CD4-positive, CD25-positive, alpha-beta regulatory T cell (primary cell): ENCODE measurements at places on chromosomes 2 and 18.

- H3K36me3 ChIP-seq, result peaks cover 3% of the 10 kb centered on the region
- H3K4me3 ChIP-seq, result peak overlapping the region; percentile 98
- peaks cover 55% of the 10 kb centered on the region for H3K4me1 ChIP-seq
Measured at GRCh38 chr2:54560146-54560881, 104.2 kb downstream of the SPTBN1 start.

- H3K36me3 ChIP-seq, result no peaks in the 10 kb centered on the region
- H3K27me3 ChIP-seq, result no peaks in the 10 kb centered on the region
- H3K4me1 ChIP-seq, result no peaks in the 10 kb centered on the region
- no peak overlapping the region for H3K4me3 ChIP-seq
- no peak overlapping the region for H3K27ac ChIP-seq
Measured at GRCh38 chr2:118706371-118706770, 141.1 kb downstream of the EN1 start.

DNA sequence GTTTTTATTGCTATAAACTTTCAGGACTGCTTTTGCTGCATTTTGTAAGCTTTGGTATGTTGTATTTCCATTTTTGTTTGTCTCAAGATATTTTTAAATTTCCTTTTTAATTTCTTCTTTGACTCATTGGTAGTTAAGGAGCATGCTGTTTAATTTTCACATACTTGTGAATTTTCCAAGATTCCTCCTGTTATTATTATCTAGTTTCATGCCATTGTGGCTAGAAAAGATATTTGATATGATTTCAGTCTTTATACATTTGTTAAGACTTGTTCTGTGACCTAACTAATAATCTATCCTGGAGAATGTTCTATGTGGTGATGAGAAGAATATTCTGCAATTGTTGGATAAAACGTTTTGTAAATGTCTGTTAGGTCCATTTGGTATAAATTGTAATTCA is 62.1 kb downstream of the NUP35 start:
- no peaks in the 10 kb centered on the region for H3K4me1 ChIP-seq
- no peaks in the 10 kb centered on the region for H3K27me3 ChIP-seq
- H3K4me3 ChIP-seq, result no peak overlapping the region
- H3K27ac ChIP-seq, result no peak overlapping the region
- peaks cover 47% of the 10 kb centered on the region for H3K36me3 ChIP-seq

DNA sequence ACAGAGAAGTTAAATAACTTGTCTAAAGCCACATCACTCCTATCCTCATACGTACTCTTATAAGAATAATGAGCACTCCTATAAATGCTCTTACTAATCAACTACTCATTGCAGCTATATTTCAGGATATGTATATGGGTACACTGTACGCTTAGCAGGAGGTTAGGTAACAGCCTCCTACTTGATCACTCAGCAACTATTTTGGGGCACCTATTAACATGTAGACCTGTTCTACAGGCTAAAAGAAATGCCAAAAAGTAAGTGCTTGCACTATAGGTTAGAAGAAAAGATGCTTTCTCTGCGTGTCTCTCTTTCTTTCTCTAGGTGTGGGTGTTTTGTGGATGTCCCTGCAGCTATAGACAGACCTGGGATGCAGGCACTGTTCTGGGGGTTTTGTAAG is 83.1 kb downstream of the TMEM182 start:
- H3K4me3 ChIP-seq, result no peak overlapping the region
- H3K27ac ChIP-seq, result no peak overlapping the region
- H3K36me3 ChIP-seq, result no peaks in the 10 kb centered on the region

DNA sequence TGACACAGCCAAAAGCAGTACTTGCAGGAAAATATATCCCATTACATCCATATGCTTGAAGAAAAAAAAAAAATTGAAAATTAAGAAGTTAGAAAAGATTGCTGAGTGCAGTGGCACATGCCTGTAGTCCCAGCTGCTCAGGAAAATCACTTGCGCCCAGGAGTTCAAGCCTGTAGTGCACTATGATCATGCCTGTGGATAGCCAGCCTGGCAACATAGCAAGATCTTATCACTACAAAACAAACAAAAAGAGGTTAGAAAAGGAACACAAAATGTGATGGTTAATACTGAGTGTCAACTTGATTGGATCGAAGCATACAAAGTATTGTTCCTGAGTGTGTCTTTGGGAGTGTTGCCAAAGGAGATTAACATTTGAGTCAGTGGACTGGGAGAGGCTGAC is 361.9 kb downstream of the NYAP2 start:
- no peaks in the 10 kb centered on the region for H3K27me3 ChIP-seq
- DNase-seq, result no peak
- no peak overlapping the region for H3K4me3 ChIP-seq
- H3K36me3 ChIP-seq, result no peaks in the 10 kb centered on the region
- H3K4me1 ChIP-seq, result no peaks in the 10 kb centered on the region

DNA sequence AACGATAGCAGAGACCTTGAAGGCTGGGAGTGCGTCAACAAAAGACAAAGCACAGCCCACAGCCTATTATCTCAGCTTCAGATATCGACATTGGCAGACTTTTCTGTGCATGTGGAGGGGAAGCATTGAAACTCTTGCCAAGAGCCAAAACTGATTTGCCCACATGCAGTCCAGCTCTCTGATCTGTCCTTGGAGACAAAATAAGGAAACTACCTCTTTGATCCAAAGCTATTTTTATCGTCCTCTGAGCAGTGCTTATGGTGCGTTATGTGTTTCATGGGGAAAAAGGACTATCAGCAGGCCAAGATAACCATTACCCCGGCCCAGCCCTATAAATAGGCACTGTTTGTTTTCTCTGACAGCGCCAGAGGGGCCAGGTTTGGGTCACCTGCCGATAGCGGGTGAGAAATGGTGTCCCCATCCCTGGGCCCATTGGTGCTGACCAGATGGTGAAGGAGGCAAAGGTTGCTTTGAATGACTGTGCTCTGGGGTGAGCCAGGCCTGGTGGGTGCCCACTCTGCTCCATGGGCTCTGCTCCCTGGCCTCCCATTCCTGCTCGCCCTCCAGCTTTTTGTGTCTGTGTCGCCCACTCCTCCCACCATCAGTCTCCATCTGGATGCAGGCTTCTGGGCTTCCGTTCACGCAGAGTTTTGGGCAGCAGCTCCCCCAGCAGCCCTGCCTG is 176.1 kb upstream of the HS6ST1 start:
- H3K4me3 ChIP-seq, result no peak overlapping the region
- no peak for DNase-seq
- H3K27ac ChIP-seq, result no peak overlapping the region
- H3K36me3 ChIP-seq, result no peaks in the 10 kb centered on the region
- no peaks in the 10 kb centered on the region for H3K4me1 ChIP-seq

GRCh38 chr2:102737431-102737830 is 24.4 kb upstream of the TMEM182 start:
- peak overlapping the region; percentile 64 for H3K27ac ChIP-seq
- no peaks in the 10 kb centered on the region for H3K27me3 ChIP-seq
- DNase-seq, result no peak
- peaks cover 2% of the 10 kb centered on the region for H3K36me3 ChIP-seq

DNA sequence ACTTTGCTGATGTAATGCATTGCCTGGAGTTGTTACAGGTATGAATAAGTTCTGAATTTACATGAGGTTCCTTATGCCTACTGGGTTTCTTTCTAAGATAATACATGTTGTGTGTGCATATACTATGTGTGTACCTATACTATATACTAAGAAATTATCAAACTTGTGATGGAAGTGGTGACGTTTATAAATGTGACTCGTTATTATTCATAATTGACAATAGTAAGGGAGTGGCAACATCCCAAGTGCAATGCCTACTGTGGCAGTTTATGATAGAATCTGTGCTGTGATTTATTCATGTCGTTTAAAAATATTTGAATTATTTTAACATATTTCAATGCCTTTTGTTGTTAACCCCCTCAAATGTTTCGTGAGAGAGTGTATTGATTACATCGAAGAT is 29.9 kb downstream of the MYOM1 start:
- no peak for DNase-seq
- no peak overlapping the region for H3K27ac ChIP-seq
- H3K27me3 ChIP-seq, result peaks cover 2% of the 10 kb centered on the region
- no peaks in the 10 kb centered on the region for H3K36me3 ChIP-seq
- H3K4me3 ChIP-seq, result no peak overlapping the region
- no peaks in the 10 kb centered on the region for H3K4me1 ChIP-seq

DNA sequence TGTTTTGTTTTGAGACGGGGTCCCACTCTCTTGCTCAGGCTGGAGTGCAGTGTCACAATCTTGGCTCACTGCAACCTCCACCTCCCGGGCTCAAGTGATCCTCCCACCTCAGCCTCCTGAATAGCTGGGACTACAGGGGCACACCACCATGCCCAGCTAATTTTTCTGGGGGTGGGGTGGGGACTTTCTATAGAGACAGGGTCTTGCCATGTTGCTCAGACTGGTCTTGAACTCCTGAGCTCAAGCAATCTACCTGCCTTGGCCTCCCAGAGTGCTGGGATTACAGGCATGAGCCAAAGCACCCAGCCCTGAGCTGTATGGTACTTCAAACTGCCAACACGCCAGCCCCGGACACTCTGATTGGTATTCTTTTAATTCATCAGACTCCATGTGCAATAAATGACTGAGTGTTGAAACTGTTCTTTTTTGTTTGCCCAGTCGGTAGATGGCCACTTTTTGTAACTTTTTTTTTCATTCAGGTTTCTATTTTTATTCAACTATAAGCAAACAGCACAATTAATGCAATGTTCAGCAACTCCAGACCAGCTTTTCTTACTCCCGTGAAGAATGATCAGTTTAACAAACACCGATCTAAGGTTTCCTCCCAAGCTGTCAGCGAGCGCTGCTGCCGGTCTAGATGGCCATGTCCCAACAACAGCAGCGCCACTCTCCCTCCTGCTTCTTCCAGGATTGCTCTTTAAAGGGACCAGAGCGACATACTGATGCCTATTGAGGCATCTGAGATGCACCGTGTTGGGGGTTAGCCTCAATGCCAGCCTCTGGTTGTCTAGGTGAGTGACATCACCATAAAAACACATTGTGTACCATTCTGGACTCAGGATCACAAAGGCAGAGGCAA is 12.5 kb upstream of the TGOLN2 start:
- no peak overlapping the region for H3K4me3 ChIP-seq
- H3K4me1 ChIP-seq, result no peaks in the 10 kb centered on the region
- no peaks in the 10 kb centered on the region for H3K27me3 ChIP-seq

DNA sequence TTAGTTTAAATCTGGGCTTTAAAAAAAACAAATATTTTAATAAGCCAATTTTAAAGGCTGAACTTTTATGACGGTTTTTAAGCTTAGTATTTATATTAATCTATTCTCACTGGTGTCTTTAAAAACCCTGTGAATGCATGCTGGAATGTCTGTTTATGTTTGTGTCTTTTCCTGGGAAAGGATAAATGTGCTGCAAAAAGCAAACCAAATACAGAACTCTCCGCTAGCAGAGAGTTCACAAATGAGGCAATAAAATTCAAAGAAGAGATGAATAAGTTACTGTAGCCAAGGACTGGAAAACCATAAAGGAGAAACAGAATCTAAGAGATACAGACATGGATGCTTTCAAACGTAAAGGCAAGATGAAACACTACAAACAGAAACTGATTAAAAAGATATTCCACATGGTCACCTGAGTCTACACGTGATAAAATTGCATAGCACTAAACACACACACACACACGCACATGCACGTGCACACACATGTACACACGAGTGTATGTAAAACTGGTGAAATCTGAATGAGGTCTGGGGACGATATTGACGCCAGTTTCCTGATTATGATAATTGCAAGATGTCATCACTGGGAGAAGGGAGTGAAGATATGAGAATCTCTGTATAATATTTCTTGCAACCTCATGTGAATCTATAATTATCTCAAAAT is 4.5 kb downstream of the TWIST2 start:
- H3K4me3 ChIP-seq, result no peak overlapping the region
- no peak for DNase-seq
- no peak overlapping the region for H3K27ac ChIP-seq
- peaks cover 18% of the 10 kb centered on the region for H3K27me3 ChIP-seq
- no peaks in the 10 kb centered on the region for H3K36me3 ChIP-seq

DNA sequence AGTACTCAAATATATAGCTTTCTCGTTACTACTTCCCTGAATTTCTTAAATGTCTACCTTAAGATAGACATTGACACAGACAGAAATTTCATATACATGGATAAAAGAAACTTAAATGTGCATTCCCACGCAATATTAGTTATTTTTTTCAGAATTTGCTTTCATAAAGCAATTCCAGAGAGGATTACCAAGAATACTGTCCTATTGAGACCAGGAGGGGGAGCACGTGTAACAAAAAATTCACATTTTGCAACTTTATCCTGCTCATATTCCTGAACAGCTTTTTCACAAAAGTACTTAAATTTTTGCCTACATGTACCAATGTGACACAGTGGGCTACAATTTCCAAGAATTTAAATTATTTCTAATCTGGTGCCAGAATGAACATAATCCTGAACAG is 30.7 kb upstream of the ERCC3 start:
- H3K36me3 ChIP-seq, result peaks cover 79% of the 10 kb centered on the region
- H3K27ac ChIP-seq, result no peak overlapping the region
- H3K4me1 ChIP-seq, result no peaks in the 10 kb centered on the region
- no peaks in the 10 kb centered on the region for H3K27me3 ChIP-seq

GRCh38 chr2:86097114-86097896 is 8.4 kb downstream of the POLR1A start:
- DNase-seq, result no peak
- no peaks in the 10 kb centered on the region for H3K27me3 ChIP-seq
- no peak overlapping the region for H3K4me3 ChIP-seq
- peaks cover 6% of the 10 kb centered on the region for H3K4me1 ChIP-seq
- no peak overlapping the region for H3K27ac ChIP-seq
